Activated CD4-positive, alpha-beta T cell treated with anti-CD3 and anti-CD28 coated beads, Interleukin-2, amount 10 ng/mL, durations not matched to agents 24 days and 14 days (primary cell): ENCODE measurements at places on chromosomes 12 and 14. TPM values are rescaled to one million over a fixed set of nuclear protein-coding genes. Genes with fewer than 3 reads are reported as not detected.

DNA sequence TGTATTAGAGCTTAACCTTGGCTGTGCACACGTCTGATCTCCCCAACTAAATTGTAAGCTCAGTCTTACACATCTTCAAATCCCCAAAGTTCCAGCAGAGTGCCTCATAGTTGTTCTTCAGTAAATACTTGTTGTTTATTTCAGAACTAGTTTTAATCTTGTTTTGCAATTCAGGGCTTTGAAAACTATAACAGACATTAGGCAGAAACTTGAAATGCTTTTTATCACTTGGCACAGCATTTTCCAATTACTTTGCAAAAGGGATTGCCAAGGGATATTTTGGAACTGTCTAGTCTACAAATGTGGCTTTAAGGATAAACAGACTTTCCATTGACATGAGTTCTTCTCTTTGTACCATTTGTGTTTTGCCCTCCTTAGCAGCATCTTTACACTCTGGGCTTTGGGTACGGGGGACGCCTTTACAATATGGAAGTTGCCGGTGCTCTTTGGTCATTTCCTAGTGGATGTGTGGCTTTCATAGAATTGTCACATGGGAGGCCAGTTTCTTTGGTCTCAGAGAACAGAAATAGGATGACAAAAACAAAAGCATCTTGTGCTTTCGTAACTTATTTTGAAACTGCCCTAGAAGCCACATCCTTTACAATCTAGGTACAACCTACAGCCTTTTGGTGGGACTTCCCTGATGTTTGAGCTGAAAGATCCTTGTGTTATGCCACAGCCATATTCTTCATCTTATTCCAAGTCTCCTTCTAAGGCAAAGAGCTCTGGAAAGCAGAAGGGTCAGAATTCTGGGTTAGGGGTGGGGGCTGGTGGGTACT lies 96.9 kb downstream of the NPAS3 start:
- no peak for DNase-seq

DNA sequence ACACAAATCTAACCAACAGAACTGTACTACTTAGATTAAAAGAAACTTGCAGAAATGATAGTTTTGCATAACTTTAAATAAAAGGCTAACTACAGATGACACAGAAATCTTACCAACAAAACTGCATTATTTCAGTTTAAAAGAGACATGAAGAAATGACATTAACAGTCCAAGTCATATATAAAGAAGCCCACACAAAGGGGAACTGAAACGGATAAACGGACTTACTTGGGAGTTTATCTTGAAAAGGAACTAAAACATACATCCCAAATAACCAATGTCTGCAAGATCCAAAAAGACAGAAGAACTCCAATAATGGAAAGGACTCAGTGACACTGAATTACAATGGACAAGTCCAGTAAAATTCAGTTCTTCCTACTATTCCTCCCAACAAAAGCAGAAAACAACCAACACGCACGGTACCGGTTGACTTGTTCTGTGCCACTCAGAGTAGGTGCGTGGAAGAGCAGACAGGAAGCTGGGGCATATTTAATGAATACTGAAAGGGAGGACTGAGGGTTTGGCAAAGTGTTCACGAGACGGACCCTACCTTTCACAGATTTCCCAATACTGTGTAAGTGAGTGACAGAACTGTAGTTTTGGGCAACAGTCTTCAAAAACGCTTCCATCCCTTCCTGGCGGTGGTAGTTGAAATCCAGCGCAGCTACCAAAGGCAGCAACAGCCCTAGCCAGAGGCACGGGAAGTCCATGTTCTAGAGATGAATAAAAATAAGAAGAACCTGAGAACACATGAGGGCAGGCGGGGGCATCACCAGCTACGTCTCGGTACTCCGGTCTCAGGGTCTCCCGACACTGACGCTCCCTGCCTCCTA lies 627 bp downstream of the CPM start:
- no peak for DNase-seq

GRCh38 chr12:93266-94005 lies 26.9 kb downstream of the IQSEC3 start:
- no peak for DNase-seq

- no peak for DNase-seq
Observed at GRCh38 chr14:22919601-22919921, 612 bp upstream of the RBM23 start.

GRCh38 chr12:50985322-50985721 lies 33.0 kb downstream of the HIGD1C start:
- no peak for DNase-seq

DNA sequence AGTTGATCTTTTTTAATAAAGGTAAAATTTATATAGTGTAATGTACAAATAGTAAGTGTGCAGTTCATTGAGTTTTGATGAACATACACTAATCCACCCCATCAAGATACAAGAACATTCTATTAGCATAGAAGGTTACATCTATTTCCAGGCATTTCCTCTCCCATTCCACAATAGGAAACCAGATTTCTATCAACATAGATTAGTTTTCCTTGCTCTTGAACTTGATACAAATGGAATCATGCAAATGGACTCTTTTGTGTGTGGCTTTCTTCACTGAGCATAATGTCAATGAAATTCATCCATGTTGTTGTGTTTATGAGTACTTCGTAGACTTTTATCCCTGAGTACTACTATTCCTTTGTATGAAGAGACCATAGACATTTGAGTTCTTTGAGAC lies 10.8 kb downstream of the STYX start:
- DNase-seq: no peak

DNA sequence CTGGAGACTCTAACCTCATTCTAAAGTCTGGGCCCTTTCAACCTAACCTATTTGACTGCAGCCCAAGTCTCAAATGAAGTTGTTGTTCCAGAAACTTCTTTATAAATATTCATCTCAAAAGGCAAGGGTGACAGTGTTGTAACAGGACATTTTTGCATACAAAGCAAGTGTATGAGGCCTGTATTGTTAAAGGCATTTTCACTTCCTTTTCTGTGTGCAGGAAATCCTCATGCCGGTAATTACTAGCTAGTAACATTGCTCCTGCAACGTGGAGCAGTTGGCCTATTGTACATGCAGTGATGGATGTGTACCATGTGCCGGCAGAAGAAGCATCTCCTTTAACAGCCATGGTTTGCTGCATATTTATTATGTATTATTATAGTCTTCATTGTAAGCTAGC lies 156.5 kb upstream of the RMST start:
- no peak for DNase-seq

GRCh38 chr12:13362260-13362841 lies 165.8 kb downstream of the EMP1 start:
- DNase-seq: peak; percentile 74

GRCh38 chr14:58647777-58648176 lies 10.0 kb downstream of the DACT1 start:
- no peak for DNase-seq

GRCh38 chr12:121186826-121187225 lies 23.1 kb upstream of the P2RX4 start:
- no peak for DNase-seq

DNA sequence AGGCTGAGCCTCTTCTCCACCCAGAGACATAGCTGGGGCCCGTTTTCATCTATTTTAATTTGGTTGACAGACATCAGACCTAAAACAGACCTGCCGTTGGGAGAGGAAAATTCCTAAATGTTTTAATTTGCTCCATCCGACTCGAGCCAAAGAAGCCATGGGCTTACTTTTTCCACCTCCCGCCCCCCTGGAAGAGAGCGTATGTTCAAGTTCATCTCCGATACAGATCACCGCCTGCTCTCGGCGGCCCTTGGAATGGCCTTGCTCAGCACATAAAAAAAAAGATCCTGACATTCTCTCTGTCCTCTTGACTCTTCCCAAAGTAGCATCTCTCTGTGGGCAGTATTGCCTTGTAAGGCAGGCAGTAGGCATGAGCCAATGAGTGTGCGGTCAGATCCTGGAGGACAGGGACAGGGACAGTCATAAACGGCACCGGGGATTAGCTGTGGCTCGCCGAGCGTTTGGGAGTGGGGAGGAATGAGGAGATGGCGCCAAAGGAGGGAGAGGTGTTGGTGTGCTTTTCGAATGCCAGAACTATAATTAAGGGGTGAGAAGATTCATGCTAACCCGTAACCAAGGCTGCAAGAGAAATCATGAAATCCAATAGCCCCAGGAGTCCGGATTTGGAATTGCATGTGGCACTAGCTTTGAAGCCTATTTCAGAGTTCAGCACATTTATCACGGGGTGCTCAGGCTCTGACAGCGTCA lies 47.9 kb upstream of the MEG3 start:
- no peak for DNase-seq

- DNase-seq: peak; percentile 68
Observed at GRCh38 chr14:34051966-34052657, 101.2 kb upstream of the EGLN3 start.

DNA sequence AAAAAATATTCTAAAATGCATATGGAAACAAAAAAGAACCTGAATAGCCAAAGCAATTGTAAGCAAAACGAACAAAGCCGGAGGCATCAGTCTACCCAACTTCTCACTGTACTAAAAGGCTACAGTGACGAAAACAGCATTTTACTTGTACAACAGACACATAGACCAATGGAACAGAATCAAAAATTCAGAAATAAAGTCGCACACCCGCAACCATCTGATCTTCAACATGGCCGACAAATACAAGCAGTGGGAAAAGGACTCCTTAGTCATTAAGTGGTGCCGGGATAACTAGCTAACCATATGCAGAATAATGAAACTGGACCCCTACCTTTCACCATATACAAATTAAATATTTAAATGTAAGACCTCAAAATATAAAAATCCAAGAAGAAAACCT lies 203.9 kb upstream of the PPFIA2 start:
- no peak for DNase-seq

DNA sequence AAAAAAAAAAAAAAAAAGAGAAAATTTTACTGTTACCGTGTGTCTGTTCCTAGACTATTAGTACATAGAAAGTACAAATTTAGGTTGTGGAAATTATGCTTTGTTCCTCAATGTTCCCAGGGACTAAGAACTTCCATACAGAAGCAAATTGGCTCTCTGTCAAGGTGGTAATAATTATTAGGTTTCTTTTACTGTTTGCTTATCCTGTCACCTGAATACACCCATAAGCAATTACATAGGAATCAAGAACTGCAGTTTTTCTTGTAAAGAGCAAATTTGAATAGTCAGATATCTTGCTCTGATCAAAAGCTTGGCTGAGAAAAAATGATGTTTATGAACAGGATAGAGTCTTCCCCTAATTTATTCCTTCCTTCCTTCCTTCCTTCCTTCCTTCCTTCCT lies 191.2 kb downstream of the AEBP2 start:
- DNase-seq: no peak

- DNase-seq: no peak
Observed at GRCh38 chr12:15963271-15963670, 52.1 kb downstream of the DERA start.

DNA sequence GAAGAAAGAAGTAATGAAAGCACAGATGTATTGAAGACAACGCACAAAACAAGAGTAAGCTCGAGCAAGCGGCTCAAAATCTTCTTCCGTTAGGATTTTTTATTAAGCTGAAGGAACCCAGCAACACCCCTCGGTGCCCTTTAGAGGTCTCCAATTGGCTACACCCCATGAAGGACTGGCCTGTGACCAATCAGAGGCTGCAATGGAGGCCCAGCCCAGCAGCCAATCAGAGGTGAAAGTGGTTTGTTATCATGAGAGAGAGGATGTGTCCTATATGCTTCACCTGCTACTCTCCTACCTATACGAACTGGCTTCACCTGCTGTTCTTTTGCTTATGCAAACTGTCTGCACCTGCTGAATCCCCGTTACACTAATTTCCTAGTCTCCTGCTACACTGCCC lies 358.8 kb downstream of the C12orf50 start:
- DNase-seq: no peak

DNA sequence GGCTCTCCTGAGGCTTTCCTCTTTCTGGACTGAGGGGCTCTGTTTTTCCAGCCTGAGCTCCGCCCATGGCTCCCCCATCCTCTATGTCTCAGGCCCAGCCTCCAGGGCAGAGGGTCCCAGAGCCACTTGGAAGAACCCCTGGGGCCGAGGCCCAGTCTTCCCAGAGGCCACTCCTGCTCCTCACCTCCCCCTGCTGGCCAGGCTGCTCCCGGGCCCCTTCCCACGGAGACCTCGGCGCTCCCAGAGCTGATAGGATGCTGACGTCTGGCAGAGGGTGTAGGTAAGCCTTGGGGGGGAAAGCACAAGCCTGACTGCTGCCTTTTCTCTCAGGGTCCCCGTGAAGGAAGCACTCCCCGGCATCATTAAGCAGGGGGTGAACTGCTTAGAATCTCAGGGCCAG lies 51.4 kb downstream of the ERH start:
- peak; percentile 61 for DNase-seq

GRCh38 chr14:84804895-84805294 lies 725.0 kb upstream of the FLRT2 start:
- DNase-seq: no peak

DNA sequence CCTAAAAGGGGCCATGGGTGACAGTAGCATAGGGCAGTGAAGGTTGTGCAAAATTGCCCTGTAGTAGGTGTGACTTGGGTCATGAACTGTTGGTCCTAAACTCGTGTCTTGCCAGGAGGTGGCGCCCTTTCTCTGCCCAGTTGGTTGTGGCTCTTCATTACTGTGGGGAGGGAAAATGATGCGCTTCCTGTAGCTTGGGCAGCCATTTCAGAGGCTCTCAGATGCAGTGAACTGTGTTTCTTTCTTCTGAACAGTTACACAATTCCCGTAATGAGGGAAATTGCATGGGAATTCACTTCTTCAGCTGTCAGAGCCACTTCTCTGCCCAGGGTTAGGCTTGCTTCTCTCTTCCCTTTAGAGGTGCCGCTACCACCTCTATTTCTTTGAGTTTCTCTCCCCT lies 148.1 kb upstream of the NRXN3 start:
- peak; percentile 87 for DNase-seq

- peak; percentile 11 for DNase-seq
Observed at GRCh38 chr14:30838351-30838750, 36.0 kb upstream of the COCH start.

- DNase-seq: no peak
Observed at GRCh38 chr12:124603100-124603541, 35.7 kb upstream of the NCOR2 start.

Gene IFNG-AS1
- not detected in 2 replicates for total RNA-seq

Gene ARG2
- total RNA-seq: 4.7 and 5.0 TPM in 2 replicates

Gene PAPOLA
- 204 and 210 TPM in 2 replicates for total RNA-seq

Gene C1QL4
- not detected in 2 replicates for total RNA-seq

Gene SSPN
- total RNA-seq: not detected in 2 replicates

Gene TTC6
- not detected in 2 replicates for total RNA-seq

Gene FOXN3
- 80.0 and 85.2 TPM in 2 replicates for total RNA-seq

Gene NKX2-1
- total RNA-seq: not detected in 2 replicates

Gene KRT3
- 0.14 TPM in 2 replicates for total RNA-seq

Gene PLBD1
- total RNA-seq: not detected in 2 replicates
